Caki2 (cell line): ENCODE measurements at places on chromosomes 4 and X. TPM values are rescaled to one million over a fixed set of nuclear protein-coding genes. Genes with fewer than 3 reads are reported as not detected.

MAGEA1 gene
- not detected in 2 replicates for total RNA-seq

- DNase-seq, result no peak
These were observed 202.4 kb upstream of the ZIC3 start for GRCh38 chrX:137363559-137363958.

PPM1K gene
- 0.52 and 2.0 TPM in 2 replicates for total RNA-seq

GRCh38 chr4:6292376-6293096 is 22.9 kb downstream of the WFS1 start:
- DNase-seq, result no peak

DNA sequence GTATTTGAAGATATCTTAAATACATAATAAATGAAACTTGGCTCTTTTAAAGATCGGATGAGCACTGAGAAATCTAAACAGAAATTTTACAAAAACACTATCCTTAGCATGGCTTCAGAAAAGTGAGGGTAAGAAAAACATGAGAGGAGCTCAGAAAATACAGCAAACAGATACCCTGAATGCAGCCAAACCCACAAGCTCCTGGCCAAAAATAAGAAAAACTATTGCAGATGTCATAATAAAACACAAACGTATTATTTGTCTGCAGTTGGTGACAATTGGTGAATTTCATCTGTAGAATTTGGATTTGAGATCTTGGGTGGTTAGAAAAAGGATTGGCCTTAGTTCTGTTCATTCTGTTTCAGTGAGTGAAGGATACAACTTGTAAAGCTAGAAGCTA is 603.9 kb downstream of the INPP4B start:
- no peak for DNase-seq

DNA sequence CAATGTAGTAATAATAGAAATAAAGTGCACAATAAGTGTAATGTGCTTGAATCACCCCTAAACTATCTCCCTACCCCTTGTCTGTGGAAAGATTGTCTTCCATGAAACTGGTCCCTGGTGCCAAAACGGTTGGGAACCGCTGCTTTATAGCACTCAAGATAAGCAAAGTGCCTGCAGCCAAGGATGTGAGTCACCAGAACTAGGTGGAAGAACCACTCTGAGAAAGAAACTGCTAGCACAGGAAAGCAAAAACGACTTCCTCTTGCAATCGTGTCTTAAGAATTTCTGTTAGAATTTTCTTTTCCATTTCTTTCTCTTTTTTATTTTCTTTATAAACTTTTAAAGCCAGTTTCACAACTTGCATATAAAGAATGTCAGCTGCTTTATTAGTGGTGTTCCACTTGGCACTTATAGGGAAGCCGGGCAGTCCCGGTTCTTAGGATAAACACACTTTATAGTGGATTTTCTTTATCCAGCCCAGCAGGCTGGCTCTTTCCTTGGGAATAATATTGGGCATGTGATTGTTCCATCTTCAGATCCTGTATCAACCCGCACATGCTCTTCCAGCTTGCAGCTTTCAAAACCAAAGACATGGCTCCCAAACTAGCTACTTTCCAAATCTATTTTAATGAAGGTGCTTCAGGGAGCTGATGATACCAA is 32.3 kb upstream of the CXCL8 start:
- peak; percentile 47 for DNase-seq

- peak; percentile 26 for DNase-seq
These were observed 2.5 kb upstream of the TMPRSS11D start for GRCh38 chr4:67886281-67886680.

METAP1 gene
- 65.5 and 78.7 TPM in 2 replicates for total RNA-seq

HSPA4L gene
- 16.2 and 17.7 TPM in 2 replicates for total RNA-seq

MAML3 gene
- 0.20 and 0.61 TPM in 2 replicates for total RNA-seq

GRCh38 chr4:167028976-167029375 is 205.3 kb downstream of the SPOCK3 start:
- no peak for DNase-seq

UCHL1 gene
- total RNA-seq, result 2,495 and 2,581 TPM in 2 replicates
